ENCODE measurements at places on chromosomes 7 and 10. TPM values are rescaled to one million over a fixed set of nuclear protein-coding genes. Genes with fewer than 3 reads are reported as not detected.

The PRTFDC1 gene
- total RNA-seq: 17.2 TPM

The DNMBP gene
- 41.3 TPM for total RNA-seq

The TSPAN12 gene
- 0.79 TPM for total RNA-seq

The LIPK gene
- total RNA-seq: not detected

- DNase-seq: peak; percentile 83
Observed at GRCh38 chr7:28858206-28858605, 99.9 kb downstream of the TRIL start.

- peak; percentile 44 for DNase-seq
Observed at GRCh38 chr10:14126697-14127440, 203.9 kb downstream of the FRMD4A start.

DNA sequence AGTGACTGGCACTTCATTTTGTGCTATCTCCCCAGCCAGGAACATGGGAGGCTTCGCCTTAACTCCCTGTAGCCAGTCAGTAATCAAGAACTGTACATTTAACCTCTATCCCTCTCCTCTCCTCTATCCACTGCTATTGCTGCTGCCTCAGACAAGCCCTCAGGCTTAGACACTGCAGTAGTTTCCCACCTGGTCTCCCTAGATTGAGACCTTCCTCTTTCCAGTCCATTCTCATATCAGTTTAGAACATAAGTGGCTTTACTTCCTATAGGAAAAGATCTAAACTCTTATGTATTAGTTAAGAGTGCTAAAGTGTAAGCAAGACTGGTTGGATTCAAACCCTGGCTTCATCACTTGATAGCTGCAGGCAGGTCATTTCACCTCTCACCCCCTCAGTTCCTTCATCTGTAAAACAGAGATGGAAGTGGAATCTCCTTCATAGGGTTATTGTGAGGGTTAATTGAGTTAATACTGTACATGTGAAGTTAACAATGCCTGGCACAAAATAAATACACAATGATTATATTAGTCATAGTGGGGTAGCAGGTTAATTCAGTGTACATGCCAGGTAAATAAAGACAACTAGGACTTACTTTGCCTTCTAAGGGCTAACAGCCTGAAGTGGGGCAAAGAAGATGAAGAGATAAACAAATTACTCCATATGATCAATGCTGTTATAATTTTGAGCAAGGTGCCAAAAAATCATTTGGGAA lies 76.1 kb downstream of the ZNF277 start:
- DNase-seq: no peak

DNA sequence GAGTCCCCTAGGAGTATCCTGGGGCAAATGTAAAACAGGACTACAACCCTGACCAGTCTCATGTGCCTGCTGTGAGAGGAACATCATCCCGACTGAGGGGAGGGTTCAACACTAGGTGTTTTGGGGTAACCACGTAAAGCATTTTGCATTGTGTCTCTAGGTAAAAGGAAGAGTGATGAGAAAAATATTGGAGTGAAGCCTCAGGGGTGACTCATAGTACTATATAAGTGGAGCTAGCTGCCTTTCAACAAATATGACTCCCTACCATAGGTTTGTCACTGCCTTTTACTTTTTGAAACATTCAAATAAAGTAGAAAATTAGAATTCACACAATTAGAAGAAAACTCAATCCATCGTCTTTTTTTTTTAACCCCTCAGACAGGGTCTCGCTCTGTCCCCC lies 2.6 kb upstream of the CAMK2G start:
- DNase-seq: peak; percentile 60

DNA sequence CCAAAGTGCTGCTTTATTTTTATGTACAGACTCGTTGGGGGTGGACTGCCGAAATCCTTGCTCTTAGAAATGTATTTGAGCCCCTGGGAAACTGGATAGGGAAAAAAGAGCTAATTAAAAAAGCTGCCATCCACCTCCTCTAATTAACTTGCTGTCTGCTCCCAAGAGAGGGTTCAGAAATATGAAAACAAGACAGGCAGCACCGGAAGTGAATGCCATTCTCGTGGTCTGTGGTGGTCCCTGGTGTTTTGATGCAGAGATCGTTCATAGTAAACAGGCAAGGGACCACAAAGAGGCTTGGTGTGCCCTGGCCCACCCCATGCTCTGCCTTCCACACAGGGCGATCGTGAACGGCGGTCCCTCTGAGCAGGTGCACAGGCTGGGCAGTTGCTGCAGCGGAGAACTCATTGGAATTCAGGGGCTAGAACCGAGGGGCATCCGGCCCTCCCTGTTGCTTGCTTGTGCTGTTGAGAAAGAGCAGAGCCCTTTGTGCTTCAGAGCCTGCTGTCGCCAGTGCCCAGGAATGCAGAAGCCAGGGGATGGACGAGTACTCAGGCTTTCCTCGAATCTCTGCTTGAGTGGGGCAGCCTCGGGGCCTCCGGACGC lies 79.1 kb upstream of the BTBD16 start:
- DNase-seq: no peak

- no peak for DNase-seq
Observed at GRCh38 chr7:19620470-19620869, 88.4 kb downstream of the POLR1F start.

DNA sequence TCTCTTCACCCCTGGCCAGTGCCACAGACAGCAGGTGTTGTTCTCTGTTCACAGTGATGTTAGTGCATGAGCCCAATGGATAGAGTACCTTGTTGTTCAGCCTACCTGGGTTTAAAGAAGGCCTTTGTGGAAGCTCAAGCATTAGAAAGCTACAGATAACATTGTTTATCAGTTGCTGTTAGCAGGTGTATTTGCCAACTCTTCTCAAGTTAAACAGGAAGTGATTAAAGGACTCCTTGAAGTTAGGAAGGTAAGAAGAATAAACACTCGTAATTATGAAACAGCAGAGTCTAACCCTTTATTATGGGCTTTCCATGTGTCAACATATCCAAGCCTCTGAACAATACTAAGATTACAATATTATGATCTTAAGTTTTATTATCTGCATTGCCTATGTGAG lies 25.9 kb downstream of the RGR start:
- no peak for DNase-seq

- DNase-seq: no peak
Observed at GRCh38 chr7:158549616-158550393, 37.8 kb downstream of the PTPRN2 start.

- no peak for DNase-seq
Observed at GRCh38 chr7:88280801-88281200, 25.9 kb downstream of the STEAP4 start.

DNA sequence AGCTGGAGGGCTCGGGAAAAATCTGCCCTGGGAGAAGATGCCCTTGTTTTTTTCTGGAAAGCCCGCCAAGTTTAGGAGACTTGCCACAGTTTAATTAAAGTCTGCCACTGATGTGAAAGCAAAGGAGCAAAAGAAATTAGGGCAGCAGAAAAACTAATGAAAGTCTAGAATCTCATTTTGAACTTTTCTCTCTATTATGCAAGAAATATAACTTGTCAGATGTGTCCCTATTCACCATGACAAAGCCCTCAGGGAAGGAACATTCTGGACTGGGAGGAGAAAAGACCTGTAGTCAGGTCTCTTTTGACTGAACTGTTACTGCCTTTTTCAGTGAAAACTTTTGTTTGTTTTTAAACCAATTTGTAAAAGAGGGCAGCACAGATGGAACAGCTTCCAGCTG lies 715.5 kb downstream of the SORCS3 start:
- no peak for DNase-seq

- no peak for DNase-seq
Observed at GRCh38 chr10:124198871-124199270, 105.5 kb upstream of the CHST15 start.

DNA sequence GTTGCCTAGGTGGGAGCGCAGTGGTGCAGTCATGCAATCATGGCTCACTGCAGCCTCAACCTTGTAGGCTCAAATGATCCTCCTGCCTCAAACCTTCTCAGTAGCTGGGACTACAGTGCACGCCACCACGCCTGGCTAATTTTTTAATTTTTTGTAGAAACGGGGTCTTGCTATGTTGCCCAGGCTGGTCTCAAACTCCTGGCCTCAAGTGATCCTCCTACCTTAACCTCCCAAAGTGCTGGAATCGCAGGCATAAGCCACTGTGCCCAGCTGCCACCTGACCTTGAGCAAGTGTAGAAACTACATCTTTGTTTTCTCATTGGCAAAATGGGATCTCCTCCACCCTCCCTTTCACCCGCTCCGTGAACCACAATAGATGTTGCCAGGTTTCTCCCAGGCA lies 15.0 kb upstream of the MYH16 start:
- no peak for DNase-seq

GRCh38 chr7:100090527-100091410 lies 2.0 kb downstream of the COPS6 start:
- DNase-seq: peak; percentile 35

GRCh38 chr10:83963446-83963845 lies 175.9 kb upstream of the GHITM start:
- no peak for DNase-seq

DNA sequence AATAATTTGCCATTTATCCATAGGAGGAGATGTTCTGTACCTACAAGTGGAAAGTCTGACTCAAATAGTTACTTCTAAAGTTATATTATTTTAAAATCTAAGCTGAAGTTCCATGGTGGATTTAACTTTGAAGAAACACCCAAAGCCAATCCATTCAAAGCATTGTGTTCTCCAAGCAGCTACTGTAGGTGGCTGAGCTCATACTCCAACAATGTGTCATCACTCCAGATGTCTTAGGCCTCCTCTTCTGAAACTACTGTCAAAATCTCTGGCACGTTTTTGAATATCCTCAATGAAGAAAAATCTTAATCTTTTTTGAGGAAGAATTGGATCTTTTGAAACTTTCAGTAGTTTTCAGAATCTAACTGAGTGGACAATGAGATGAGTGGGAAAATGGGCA lies 169.1 kb downstream of the PTEN start:
- peak; percentile 50 for DNase-seq

- DNase-seq: no peak
Observed at GRCh38 chr7:129495987-129496386, 6.3 kb upstream of the SMKR1 start.

- no peak for DNase-seq
Observed at GRCh38 chr7:157054927-157055326, 44.5 kb upstream of the MNX1 start.

DNA sequence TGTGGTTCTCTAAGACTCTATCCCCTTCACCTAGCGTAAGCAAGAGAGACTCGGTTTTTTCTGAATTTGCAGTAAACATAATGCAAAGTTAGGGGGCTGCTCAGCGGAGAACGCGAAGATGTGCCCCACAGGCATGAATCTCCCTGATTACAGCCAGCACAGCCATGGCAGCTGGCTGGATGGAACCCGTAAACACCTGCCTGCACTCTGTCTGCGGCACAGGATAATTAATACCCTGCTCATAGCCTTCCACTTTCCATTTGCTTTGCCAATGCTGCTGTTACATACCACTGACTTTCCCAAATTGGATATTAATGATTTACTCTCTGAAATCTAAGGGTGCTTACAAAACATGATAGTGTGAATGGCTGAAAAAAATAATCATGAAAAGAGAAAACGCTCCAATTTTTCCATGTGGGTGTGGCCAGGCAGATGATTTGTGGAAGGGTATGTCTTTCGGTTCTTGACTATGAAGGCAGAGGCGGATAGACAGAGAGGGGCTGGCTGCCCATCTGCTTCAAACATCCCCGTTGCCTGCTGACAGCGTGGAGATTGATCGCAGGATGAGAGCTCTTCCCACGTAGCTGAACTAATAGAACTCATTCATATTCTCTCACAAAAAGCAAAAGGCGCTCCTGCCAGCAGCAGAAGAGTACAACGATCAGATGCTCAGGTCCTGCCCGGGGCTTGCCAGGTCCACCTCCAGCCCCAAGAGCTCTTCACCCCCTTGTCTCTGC lies 193.2 kb upstream of the GHITM start:
- DNase-seq: no peak

GRCh38 chr7:1985042-1985441 lies 247.7 kb downstream of the MAD1L1 start:
- no peak for DNase-seq

All from HFFc6 (cell line).